ENCODE measurements at places on chromosomes 7 and 10.
A peak's percentile ranks its signal among the peaks of the same experiment; 100 is the strongest.

DNA sequence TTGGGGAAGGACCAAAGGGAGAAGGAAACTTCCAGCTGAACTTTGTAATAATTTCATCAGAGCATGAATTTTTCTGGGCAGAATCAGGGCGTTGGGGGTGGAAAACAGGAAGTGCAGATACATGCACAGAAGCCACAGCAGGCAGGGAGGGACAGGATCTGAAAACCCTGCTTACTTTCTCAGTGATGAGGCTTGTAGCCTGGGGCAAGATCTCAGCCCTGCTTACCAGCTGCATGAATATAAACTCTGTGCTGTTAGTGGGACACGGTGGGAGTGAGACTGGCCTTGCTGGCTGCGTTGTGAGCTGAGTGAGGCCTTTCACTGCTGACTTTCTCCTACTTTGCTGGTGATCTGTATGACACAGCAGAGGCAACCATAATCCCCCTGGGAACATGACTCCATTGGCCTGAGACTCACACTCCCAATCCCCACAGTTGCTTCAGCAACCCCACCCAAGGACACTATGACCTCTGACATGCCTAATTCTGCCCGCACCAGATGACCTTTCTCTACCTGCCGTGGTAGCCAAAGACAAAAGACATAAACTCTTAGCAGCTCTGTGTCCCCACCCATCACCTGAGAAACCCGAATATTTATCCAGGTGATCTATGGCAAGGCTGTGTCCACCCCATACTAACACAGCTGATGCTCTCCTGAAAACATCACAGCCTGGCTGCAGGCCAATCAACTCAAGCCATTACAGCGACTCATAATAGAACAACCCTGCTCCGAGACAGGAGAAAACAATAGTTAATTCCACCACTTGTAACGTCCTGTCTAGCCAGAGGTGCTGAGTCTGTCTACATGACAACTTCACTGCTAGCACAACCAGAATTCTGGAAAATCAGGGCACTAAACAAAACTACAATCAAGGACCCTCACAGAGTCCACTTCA is 190.7 kb upstream of the CHRM2 start:
- DNase-seq = no peak

DNA sequence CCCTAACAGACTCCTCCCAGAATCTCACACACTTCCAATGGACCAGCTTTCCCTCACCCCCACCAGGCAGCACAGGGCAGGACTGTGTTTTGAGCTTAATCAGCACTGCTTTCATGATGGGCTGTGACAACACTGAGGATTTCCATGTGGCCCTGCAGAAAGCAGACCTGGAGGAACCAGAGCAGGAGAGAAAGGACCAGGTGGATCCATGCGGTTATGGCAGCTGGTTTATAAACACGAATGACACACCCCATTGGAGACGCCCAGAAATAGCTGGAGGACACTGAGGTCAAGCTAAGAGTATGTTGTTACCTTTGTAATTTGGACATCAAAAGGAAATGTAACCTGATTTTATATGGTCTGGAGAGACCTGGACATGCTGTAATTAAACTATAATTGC is 31.7 kb upstream of the HERPUD2 start:
- DNase-seq = no peak

DNA sequence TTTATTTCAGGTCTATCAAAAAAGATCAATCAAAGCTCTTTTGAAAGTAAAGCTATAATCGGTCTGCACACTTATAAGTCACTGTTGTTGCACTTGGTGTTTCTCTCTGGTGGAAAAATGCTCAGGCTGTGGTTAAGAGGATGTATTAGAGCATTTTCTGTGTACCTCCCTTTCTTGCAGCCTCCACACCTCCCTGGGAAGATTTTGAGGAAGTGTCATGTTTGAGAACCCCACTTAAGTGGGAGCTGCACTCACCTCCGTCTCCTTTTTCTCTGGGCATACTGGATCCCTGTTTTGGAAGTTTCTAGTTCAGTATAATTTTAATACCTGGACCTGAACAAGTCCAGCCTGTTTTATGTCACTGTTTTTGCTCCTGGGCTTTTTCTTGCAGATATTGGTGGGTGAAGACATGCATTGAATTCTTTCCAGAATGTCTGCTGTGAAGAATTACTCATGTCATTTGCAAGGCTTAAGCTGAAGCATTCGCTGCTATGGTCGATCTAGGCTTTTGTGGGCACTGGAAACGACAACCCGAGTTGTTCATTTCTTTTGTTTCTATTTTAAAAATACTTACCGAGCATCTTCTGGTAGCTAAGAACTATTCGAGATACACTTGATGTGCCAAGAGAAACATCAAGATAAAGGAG is 36.6 kb downstream of the TCF7L2 start:
- DNase-seq = no peak

DNA sequence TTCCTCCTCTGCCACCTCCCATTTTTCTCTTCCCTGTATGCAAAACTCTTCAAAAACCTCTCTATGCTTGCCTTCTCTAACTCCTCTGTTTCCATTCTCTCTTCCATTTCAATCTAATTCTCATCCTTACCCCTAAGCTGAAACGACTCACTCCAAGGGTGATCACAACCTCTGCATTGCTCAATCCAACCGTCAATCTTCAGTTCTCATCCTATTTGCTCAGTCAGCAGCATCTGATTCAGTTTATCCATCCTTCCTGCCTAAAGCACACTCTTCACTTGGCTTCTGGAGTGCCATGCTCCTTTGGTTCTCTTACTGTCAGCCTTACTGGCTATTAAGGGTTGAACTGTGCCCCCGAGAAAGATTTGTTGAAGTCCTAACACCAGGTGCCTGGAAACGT is 163.5 kb upstream of the NEBL start:
- DNase-seq = no peak

- DNase-seq = peak; percentile 22
Measured at GRCh38 chr7:126698909-126699308, 553.8 kb downstream of the GRM8 start.

- no peak for DNase-seq
Measured at GRCh38 chr7:69840248-69840647, 242.0 kb downstream of the AUTS2 start.

GRCh38 chr10:8584666-8585065 is 530.2 kb downstream of the GATA3 start:
- no peak for DNase-seq

DNA sequence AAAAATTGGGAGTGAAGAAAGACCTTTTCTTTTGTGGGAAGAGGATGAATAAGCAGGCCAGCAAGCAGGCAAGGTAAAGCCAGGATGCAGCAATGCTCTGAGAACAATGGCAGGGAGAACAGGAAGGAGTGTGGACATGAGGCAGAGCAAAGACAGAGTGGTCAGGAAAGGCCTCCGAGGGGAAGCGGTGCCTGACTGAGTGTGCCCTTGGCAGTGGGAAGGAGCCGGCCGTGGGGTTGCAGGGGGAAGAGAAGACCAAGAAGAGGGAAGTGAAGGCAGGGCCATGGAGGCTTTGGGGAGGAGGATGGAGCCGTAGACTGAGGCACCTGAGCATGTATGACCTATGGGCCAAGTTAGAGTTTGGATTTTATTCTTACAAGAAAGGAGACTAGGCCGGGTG is 21.9 kb upstream of the ZNF212 start:
- DNase-seq = no peak

DNA sequence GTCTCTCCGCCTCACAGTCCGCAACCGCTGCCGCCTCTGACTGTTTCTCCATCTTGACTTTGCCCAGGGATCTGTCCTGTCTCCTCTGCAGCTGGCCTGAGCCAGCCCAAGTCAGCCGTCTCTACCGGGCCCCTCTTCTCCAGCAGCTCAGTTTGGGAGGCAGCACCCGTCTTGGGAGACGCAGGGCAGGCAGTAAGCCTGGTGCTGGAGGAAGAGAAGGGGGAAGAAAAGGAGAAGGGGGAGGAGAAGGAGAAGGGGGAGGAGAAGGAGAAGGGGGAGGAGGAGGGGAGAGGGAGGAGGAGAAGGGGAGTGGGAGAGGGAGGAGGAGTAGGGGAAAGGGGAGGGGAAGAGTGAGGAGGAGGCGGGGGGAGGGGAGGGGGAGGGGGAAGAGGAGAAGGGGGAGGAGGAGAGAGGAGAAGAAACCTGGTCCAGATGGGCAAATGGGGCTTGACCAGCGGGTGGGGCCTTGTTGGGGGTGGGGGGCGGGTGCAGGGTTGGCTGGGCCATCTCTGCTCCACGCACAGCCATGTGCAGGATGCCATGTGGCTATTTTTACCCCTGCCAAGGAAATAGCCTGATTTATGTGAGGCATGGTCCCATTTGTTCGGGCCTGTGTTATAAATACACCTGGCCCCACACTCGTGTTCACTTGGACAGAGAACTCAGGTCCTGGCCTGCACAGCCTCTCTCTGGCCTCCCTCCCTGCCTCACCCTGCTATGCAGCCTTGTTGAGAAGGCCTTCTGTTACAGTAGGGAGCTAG is 35.9 kb upstream of the FZD9 start:
- DNase-seq = no peak

GRCh38 chr7:74176555-74176954 is 2.4 kb downstream of the EIF4H start:
- DNase-seq = no peak

- no peak for DNase-seq
Measured at GRCh38 chr7:78649976-78650375, 803.5 kb downstream of the MAGI2 start.

DNA sequence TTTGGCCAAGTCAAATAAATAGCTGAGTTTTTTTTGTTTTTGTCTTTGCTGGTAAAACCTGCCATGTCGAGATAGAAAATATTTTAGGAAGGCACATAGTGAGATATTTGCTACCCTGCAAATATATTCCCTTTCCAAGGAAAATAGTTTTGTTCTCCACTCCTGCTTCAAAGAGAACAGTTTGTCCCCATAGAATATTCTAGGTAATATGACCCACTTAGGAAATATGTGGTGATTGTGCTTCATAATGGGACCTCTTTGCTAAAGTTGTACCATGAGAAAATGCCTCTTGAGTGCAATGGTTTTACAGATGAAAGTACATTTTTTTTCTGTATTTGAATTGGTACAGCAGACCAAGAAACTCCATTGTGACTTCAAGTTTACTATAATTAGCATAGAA is 41.6 kb downstream of the SMNDC1 start:
- no peak for DNase-seq

DNA sequence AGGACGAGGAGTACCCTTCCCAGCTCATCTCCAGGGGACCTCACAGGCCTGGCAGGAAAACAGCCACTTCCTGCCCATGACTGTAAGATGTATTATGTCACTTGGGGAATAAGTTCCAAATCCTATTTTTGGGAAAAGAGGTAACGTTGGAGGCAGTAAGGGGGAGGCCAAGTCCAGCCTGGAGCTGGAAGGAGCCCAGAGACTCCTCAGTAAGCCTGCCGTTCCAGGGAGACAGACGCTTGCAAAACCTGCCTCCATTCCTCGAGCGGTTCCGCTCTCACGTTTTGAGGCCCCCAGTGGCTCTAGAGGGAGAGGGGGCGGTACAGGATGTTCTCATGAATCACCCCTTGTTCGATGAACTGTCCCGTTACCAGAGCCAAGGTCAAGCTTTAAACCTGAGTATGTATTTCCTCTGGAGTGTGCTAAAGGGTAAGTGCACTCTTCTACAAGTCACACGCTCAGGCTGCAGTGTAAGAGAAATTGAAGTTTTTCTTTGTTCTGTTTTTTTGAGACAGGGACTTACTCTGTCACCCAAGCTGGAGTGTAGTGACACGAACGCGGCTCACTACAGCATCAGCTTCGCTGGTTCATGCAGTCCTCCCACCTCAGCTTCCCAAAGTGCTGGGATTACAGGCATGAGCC is 45.5 kb upstream of the CYTH3 start:
- DNase-seq = no peak

DNA sequence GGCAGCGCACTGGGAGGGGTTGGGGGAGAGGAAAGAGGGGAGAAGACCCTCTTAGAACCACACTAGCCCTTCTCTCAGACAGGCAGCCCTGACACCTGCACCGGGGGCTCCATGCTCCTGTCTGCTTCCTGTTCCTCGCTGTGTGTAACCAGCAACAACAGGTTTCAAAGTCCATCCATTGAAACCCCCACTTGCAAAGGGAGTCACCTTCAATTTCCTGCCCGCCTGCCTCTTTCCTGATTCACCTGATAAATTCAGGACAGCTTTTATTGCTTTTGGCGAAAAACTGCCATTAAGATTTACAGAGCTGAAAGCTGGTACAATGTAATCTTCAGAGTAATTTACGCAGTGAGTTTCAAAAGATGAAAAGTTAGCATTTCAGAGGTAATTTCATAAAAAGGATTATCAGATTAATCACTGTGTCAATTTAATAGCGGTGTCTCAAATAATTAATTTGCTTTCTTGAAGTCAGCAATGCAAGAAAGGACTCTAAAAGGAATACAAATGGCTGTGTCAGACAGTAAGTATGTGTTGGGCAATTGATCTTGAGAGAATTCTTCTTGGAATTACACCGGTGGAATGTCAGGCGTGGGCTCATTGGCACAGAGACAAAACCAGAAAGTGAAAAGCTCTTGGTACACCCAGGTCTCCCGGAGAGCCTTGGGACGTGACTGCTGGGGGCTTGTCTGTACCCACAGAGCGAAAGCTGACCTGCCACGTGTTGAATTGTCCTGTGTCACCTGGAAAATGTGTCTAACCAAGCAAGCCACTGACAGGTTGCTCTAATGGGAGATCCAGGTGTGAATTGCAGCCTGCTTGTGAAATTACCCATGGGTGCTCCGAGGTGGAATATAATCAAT is 60.7 kb downstream of the TMEM209 start:
- no peak for DNase-seq

GRCh38 chr7:36171503-36171902 is 18.4 kb downstream of the EEPD1 start:
- DNase-seq = no peak

- no peak for DNase-seq
Measured at GRCh38 chr10:22271786-22272185, 44.4 kb upstream of the COMMD3 start.

DNA sequence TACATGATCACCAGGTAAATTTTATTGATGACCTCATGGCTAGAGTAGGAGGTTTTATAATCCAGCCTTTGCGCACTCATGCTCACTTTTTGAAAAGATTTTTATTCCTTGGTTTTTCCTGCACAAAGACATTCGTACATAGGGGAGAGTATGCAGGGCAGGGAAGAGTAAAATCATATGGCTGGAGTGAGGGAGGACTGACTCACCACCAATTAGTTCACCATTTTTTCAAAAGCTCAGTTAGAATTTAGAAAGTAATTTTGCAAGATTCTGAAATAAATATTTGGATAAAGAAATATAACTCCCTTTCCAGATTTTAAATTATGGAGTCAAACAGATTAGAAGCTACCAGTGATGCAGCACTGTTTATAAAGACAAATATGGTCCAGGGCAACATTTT is 111.9 kb downstream of the SEMA3D start:
- DNase-seq = no peak

GRCh38 chr7:112510001-112510742 is 29.4 kb downstream of the LSMEM1 start:
- DNase-seq = peak; percentile 59

- no peak for DNase-seq
Measured at GRCh38 chr10:2460812-2461211, 606.5 kb upstream of the PFKP start.

- DNase-seq = no peak
Measured at GRCh38 chr10:5570007-5570655, 45.4 kb downstream of the CALML3 start.

DNA sequence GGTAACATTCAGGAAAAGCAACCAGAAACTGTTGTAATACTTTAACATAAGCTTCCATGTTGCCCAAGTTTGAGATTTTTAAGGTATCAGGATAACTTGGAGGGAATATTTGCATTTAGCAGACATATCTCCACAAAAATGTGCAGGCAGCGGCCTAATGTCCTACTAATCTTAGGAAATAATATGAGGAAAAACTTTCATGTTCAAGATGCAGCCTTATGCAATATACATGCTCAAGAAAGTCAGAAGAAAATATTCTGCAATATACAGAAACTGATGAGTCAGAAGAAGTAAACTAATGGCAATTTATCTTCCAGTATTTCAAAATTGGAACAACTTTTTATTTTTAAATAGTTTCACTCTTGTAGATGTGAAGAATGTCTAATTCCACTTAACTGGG is 463.2 kb upstream of the C7orf33 start:
- DNase-seq = no peak

Data from putamen (tissue), 1 donor.